ENCODE measurements at places on chromosomes 5 and 9.

- peak; percentile 36 for DNase-seq
Observed at GRCh38 chr9:98481676-98482075, 226.2 kb upstream of the TBC1D2 start.

GRCh38 chr5:9278921-9279603 lies 266.8 kb downstream of the SEMA5A start:
- no peak for DNase-seq

DNA sequence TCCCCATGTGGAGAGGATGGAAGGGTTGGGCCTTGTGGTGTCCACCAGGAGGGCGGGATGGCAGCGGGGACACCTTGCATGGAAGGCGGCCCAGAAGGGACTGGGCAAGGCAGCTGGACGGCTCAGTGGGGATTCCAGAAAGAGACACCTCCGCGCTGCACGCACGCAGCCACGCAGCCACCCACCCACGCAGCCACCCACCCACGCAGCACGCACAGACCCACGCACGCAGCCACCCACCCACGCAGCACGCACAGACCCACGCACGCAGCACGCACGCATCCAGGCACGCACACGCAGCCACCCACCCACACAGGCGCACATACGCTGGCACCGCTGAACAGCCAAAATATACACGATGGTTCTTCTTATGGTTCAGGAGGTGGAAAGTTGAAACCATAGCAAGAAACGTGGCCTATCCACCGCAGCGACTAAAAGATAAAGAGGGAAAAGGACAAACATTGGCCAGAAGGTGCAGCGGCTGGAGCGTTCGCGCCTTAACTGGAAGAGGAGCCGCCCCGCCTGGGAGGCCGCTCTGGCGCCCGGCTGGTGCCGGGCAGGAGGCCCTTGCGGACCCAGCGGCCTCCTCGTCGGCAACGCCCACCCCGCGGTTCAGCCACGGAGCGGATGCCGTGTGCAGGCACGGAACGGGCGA lies 22.2 kb upstream of the EXOC3 start:
- no peak for DNase-seq

DNA sequence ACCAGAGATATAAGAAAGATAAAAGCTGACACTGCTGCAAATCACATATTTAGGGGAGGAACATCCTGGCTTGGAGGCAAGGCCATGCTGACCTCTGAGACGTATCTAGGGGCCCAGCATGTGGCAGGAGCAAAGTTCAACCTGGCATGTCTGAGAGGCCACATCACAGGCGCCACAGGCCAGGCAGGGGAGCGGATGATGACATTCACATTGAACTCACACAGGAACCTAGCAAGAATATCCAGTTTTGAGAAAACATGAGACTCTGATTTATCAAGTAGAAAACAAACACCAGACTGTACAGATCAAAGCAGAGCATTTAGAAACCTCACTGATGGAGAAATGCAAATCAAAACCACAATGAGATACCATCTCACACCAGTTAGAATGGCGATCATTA lies 64.2 kb upstream of the STK32A start:
- no peak for DNase-seq

DNA sequence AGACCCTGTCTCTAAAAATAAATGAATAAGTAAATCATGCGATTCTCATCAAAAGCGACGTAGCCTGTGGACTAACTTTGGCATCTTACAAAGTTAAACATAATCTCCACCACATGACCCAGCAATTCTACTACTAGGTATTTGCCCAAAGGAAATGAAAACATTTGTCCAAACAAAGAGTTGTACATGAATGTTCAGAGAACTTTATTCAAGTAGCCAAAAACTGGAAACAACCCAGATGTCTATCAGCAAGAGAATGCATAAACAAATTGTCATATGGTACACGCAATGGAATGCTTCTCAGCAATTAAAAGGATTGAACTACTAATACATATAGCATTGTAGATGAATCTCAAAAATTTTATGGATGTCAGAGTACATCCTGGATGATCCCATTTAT lies 82.6 kb downstream of the ADRB2 start:
- peak; percentile 77 for DNase-seq

- no peak for DNase-seq
Observed at GRCh38 chr5:133145436-133146170, 93.8 kb downstream of the HSPA4 start.

- DNase-seq: no peak
Observed at GRCh38 chr9:26067608-26068007, 389.4 kb upstream of the TUSC1 start.

GRCh38 chr9:109906766-109907382 lies 126.9 kb downstream of the PALM2AKAP2 start:
- DNase-seq: peak; percentile 66

All from fibroblast of skin of back (primary cell).